ENCODE measurements at places on chromosomes 3 and 15.

DNA sequence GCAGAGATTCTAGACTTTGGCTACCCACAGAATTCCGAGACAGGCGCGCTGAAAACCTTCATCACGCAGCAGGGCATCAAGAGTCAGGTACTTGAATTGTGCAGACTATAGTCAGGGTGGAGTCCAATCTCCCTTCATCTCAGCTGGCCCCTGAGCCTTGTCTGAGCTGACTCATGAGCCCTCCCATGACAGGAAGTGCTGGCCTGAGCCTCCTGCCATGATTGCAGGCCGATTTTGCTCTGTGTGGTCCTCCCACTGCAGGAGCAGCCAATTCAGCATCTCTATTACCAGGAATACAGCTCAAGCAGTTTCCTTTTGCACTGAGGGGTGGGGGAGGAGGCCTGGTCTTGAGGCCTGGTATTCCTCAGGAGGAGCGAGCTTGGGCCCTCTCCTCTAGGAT lies 5.5 kb downstream of the AP2M1 start:
- DNase-seq: no peak

DNA sequence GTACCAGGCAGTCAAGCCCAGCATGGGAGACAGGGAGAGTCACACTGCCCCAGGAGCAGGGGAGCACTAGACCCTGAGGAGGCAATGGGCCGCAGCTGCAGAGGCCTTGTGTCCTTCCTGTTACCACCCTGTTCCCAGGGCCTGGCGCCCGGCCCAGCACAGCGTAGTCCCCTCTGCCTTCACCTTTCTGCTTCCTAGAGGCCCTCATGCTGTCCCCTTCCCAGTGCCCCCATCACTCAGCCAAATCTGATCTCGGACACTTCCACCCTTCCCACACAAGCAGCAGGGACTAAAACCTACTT lies 6.9 kb upstream of the TBC1D2B start:
- no peak for DNase-seq

DNA sequence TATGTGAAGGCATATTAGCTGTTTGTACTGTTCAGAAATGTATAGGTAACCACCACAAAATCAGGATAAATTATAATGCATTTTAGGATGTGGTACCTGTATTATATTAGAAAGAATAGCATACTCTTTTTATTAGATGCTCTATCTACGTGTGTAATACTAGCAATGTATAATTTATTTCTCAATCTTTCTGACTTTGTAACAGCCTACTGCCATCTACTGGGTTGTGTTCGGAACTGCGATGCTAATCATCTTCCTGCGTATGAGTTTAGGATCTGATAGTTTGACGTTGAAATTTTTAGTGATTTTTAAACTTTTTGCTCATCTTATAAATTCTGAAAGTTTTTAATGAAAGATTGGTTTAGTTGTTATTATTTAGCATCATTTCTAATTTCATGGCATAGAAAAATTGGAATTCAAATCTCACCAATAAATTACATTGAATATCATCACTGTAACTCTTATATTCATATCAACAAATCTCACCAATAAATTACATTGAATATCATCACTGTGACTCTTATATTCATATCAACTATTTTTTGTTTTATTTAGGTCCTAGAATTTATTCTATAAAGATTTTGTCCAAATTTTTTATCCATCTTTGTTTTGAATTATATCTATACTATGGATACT lies 322.7 kb upstream of the ZNF717 start:
- DNase-seq: no peak

DNA sequence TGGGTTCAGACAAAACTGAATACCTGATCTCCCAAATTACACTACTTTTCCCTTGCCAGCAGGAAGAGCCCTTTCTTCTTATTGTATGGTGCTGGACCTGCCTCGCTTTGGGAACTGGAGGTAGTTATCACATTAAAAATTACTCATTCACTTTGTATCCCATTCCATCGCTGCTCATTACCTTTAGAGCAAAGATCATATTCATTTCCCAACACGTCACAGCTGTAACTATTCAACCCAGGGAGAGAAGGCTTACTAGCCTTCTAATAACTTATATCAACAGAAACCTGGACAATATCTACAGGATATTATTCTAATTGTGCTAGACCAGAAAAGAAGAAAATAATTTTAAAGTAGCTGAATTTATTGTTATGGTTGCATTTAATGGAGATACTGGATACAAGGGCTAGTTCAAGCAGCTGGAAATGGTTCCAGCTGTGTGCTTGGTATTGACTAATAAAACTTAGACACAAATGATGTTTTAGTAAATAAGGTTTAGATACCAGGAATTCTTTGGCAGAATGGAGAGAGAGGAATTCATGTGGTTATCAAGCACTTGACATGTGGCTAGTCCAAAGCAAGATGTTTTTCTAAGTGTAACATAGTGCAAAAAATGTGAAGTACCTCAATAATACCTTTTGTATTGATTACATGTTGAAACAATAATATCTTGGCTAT lies 656.3 kb downstream of the ROBO1 start:
- DNase-seq: peak; percentile 66

DNA sequence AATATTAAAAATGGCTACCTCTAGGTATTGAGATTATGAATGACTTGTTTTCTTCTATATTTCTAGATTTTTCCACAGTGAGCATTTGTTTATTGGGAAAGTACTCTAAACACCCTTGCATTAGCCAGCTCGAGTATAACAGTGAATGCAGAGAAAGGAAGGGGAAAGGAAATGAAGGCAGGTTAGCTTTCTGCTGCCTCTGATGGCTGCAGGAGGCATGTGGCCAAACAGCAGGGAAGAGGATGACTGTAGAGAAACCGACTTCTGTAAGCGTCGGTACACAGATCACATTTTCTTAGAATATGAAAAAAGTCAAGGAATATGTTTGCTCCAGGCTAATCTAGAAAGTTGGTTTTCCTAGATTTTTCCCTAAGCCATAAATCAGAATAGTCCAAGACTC lies 19.8 kb downstream of the GNB5 start:
- no peak for DNase-seq

DNA sequence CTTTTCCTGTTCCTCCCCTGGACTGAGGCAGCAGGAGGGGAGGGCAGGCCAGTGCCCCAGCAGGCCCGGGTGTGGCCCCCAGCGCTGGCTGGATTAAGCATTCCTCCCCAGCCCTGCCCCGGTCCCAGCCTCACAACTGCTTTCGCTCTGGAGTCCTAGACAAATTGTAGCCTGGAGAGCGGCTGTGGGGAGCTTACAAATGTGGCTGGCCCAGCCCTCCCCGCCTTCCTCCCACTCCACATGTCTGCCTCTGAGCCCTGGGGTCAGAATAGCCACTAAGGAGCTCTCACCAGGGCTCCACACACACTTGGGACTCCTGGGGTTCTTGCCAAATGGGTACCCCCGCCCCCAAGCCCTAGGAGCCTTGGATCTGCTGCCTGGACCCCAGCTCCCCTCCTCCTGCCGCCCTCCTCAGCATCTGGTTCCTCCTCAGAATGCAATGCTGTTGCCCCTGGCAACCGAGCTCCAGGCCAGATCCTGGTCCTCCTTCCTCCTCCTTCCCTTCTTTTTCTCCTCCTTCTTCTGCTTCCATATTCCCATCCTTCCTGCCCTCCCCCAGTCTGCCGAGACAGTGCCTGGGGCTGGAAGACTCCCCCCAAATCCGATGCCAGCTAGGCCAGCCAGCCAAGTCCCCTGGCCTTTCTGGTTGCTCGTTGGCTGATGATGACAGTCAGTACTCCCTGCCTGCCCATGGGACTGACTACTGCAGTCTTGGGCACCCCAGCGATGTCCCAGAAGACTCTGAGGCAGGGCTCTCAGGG lies 91.1 kb downstream of the LINGO1 start:
- no peak for DNase-seq

- no peak for DNase-seq
Observed at GRCh38 chr3:18527691-18528090, 102.6 kb upstream of the SATB1 start.

DNA sequence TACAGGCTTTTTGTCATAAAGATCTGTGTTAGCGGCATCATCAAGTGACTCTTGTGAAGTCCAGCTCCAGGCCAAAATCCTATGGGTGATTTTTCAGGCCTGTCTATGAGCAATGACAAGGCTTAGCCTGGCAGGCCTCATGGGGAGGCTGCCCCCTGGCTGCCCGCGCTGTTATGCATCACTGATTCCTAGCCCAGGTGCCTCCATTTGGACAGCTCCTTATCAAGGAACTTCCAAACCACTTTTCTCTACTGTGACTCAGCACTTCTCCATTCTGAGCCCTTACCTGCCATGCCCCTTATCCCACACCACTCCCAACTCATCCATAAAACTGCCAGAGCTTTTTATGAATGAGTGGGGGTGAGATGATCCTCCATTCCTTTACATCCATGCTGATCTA lies 91.5 kb upstream of the C3orf80 start:
- DNase-seq: no peak

- no peak for DNase-seq
Observed at GRCh38 chr3:14150078-14150477, 25.2 kb downstream of the TMEM43 start.

GRCh38 chr15:72591361-72591760 lies 63.1 kb upstream of the GOLGA6B start:
- peak; percentile 51 for DNase-seq

DNA sequence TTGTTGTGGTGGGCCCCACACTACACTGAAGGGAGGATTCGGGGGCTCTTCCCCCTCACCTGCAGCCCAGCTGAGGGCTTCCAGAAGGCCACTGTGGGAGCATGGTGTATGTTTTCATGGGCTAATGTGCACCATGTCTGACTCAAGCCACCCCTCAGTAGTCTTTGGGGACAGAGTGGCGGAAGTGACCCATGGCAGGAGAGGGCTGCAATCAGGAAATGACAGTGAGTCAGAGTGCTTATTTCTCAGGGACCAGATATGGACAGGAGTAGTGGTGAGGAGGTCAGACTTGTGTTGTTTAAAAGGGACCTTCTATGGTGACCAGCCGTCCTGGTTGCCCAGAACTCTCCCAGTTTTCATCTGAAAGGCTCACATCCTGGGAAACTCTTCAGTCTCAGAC lies 32.8 kb upstream of the SLC9A9 start:
- no peak for DNase-seq

GRCh38 chr3:108117241-108117775 lies 26.5 kb upstream of the CD47 start:
- no peak for DNase-seq

- no peak for DNase-seq
Observed at GRCh38 chr3:189393598-189393997, 221.8 kb downstream of the TPRG1 start.

DNA sequence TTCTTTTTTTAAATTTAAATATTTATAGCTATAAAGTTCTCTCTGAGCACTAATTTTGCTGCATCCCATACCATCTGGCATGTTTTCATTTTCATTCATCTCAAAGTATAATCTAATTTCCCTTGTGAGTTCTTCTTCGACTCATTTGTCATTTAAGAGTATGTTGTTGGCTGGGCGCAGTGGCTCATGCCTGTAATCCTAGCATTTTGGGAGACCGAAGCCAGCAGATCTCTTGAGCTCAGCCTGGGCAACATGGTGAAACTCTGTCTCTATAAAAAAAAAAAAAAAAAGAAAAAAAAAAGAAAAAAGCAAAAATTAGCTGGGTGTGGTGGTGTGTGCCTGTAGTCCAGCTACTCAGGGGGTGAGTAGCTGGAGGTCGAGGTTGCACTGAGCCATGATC lies 34.8 kb downstream of the MAP1A start:
- DNase-seq: no peak

- peak; percentile 53 for DNase-seq
Observed at GRCh38 chr3:117052395-117052794, 342.8 kb downstream of the TUSC7 start.

DNA sequence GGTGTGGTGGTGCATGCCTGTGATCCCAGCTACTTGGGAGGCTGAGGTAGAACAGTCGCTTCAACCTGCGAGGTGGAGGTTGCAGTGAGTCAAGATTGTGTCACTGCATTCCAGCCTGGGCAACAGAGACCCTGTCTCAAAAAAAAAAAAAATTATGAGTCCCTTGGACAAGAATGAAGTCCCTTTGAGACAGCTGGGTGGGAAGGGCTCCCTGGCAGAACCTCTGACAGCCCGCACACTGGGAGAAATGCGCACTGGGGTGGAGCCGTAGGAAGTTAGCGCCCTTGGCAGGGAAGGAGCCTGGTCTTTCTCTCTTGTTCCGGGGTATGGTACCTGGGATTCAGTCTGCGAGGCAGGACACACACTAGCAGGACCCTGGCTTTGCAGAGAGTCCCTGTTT lies 51.4 kb downstream of the SLC30A4 start:
- DNase-seq: no peak

DNA sequence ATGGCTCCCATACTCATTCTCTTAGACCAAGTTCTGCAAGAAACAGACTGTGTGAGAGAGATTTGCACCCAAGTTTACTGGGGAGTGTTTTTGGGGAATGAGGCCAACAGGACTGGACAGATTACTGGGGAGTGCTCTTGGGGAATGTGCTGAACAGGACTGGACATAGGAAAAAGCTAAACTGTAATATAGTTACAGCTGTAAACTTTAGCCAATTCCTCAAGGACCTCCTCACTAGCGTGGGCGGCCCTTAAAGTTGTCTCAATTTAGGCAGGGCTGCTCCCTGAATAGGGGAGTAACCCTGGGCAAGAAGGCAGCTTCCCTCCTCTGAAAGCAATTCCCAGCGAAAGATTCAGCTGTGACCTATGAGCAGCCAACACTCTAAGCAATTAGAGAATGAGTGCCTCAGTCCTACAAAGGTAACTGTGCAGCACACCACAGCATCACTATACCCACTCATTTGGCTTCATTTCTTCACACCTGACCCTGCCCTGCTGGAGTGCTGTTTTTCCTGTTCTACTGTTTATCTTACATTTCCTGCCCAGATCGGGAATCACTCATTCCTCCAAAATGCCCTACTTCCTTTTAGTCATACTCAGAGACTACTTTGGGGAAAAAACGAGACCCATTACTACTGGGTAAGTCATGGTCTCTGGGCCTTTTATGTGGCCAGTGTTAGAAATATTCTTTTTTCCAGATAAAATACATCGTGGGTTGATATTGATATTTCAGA lies 41.3 kb upstream of the TRIM42 start:
- DNase-seq: no peak

DNA sequence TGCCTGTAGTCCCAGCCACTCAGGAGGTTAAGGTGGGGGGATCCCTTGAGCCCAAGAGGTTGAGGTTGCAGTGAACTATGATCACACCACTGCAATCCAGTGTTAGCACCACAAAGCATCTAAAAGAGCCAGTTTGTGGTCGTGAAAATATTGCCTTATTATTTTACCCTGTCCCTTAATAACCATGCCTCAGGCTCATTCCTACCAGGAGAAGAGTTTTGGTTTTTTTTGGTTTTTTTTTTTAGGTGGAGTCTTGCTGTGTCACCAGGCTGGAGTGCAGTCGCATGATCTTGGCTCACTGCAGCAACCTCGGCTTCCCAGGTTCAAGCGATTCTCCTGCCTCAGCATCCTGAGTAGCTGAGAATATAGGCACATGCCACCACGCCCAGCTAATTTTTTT lies 17.9 kb upstream of the AVEN start:
- DNase-seq: no peak

GRCh38 chr15:33639051-33639450 lies 328.3 kb downstream of the RYR3 start:
- no peak for DNase-seq

- DNase-seq: no peak
Observed at GRCh38 chr15:78045189-78045588, 32.3 kb downstream of the TBC1D2B start.

DNA sequence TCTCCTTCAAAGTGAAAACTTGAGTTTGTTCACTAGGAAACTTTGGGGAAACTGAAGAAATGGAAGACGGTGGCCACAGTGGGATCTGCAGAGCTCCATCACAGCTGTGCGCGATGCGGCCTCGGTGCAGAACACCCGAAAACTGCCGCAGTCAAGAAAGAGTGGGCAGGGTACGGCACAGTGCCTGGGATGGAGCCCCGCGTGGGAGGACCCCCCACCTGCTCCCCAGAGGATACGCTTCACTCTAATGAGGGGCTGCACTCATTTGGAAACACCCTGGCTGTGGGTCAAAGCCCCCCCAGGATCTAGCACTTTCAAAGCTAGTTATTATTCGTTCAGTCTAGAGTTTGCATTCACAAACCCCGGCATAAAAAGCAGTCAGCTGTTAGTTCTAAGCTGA lies 9.5 kb downstream of the ADAMTS17 start:
- no peak for DNase-seq

Data from BJ (cell line).